GM03348 (cell line): ENCODE measurements at places on chromosomes 16 and 17.

- no peak for DNase-seq
Measured at GRCh38 chr17:66446419-66446818, 144.0 kb downstream of the PRKCA start.

- peak; percentile 96 for DNase-seq
Measured at GRCh38 chr17:79991140-79991923, 44.3 kb downstream of the TBC1D16 start.

- DNase-seq: no peak
Measured at GRCh38 chr17:62965174-62965685, 805 bp upstream of the TANC2 start.

DNA sequence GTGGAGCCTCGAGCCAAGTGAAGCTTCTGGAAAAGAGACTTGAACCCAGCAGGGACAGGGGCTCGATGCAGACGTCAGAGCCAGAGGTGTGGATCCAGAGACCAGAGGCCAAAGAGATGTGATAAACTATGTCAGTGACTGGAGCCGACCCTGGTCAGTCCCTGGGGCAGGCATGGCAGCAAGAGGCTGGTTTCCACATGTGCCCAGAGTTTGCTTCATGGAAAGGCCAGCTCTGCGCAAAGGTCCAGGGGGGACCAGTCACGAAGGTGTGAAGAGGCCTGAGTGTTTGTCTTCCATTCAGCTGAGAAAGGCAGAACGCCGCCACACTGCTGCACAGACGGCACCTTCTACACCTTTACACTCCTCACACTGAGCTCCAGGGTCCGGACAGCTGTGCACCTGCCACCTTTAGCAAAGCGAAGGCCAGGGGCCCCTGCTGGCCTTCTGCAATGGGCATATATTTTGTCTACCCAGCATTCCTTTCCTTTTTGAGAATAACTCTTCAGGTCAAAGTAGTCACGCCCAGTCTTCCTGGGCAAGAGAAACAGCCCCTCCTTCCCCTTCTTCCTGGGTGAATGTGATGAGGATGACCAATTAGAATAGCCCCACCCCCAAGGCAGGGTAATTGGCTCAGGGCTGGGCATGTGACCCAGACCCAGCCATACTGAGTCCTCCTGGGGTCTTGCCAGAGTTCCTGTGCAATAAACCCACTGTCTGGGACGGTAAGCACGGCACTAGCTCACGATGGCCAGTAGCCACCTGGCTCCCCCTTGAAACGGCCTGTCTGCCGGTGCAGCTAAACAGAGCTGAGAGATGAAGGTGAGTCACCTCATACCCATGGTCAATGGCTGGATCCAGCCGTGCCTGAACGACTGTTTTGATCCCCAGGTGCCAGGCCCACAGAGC is 2.3 kb upstream of the RPH3AL start:
- no peak for DNase-seq

DNA sequence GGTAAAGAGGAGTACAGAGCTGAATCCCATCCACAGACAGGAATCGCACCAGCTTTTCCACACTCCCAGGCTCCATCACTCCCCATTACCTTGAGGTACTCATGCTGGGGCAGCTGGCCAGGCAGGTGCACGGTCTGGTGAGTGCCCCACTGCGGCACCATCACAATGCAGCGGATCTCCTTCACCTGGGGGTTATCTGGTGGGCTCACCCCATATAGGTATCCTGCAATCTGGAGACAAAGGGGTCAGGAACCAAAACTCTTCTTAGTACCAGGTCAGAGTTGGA is 1.8 kb upstream of the RILP start:
- DNase-seq: no peak

DNA sequence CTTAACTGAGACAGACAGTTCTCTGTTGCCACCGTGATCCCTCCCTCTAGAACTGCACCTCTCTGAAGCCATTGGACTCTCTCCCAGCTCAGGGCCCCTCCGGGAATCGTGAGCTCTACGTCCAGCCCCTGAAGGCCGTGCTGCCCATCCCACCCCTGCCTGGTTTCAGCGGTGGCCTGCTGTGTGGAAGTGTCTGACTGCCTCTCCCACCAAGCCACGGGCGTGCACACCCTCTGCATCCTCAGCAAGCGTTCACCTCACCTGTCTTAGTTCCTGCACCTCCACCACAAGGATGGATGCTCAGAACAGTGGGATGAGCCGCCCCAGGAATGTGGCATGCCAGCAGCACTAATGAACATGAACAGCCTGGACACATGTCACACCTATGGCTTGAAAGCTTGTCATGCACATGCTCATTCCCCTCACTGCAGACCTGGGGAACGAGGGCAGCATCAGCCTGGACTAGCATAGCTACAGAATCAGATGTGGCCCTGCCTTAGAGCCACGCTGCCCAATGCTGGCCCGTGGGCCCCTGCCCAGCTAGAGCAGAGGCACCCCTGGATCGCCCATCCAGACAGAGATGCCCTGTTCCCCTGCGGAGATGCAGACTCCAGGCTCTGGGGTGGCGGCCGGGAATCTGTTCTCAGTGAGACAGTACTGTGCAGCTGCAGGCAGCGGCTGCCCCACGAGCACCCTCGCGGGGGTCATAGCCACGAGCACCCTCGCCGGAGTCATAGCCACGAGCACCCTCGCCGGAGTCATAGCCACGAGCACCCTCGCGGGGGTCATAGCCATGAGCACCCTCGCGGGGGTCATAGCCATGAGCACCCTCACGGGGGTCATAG is 73.7 kb upstream of the CHMP6 start:
- DNase-seq: no peak

DNA sequence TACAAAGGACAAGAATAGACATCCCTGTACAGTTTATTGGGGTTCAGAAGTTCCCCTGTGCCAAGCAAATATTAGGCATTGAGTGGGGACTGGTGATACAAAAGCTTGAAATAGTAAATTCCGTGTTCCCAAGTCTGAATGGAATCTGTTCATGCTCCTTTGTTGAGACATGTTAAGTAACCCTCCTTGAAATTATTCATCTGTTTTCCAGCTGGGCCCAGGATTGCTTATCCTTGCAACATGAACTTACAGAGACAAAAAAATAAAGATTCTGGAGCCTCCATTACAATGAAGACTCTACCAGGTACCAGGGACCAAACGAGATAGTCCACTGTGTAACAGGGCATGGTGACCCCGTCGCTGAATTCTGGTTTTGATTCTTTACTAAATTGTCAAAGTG is 6.1 kb upstream of the CCL8 start:
- DNase-seq: peak; percentile 49
